ENCODE measurements at places on chromosomes 2 and 18. TPM values are rescaled to one million over a fixed set of nuclear protein-coding genes. Genes with fewer than 3 reads are reported as not detected.

Gene KIF3C
- total RNA-seq = 9.2 TPM

Gene SGPP2
- 14.8 TPM for total RNA-seq

Gene RAB6C
- 0.23 TPM for total RNA-seq

Gene SEPTIN10
- total RNA-seq = 58.6 TPM

Gene G6PC2
- total RNA-seq = 0.23 TPM

Gene SLC4A5
- total RNA-seq = 8.4 TPM

Gene GFPT1
- total RNA-seq = 26.3 TPM

Gene ANKRD36B
- total RNA-seq = 75.7 TPM

Gene MGAT5
- total RNA-seq = 47.5 TPM

Gene NETO1
- 0.29 TPM for total RNA-seq

Gene GPR155
- total RNA-seq = 10.5 TPM

Gene CSRNP3
- 12.8 TPM for total RNA-seq

Gene SRD5A2
- total RNA-seq = 0.06 TPM

Gene RGPD3
- 0.29 TPM for total RNA-seq

Gene KDSR
- 27.6 TPM for total RNA-seq

Gene FRZB
- 7.8 TPM for total RNA-seq

Gene EMILIN2
- 23.2 TPM for total RNA-seq

Gene CGREF1
- total RNA-seq = 3.6 TPM

Gene KCNF1
- 0.70 TPM for total RNA-seq

Gene UGT1A10
- not detected for total RNA-seq

Gene IL1F10
- total RNA-seq = not detected

Gene UGT1A8
- total RNA-seq = not detected

Gene PDE11A
- 3.9 TPM for total RNA-seq

Gene ABCG8
- 1.4 TPM for total RNA-seq

Gene ALK
- 0.29 TPM for total RNA-seq

Gene AFF3
- 52.7 TPM for total RNA-seq

Gene MYO5B
- total RNA-seq = 27.9 TPM

Gene DSG1
- 0.06 TPM for total RNA-seq

Gene SOWAHC
- total RNA-seq = 18.5 TPM

Gene POTEE
- not detected for total RNA-seq

Gene GPR17
- 0.18 TPM for total RNA-seq

Gene AGXT
- total RNA-seq = not detected

Gene TSGA10
- 14.7 TPM for total RNA-seq

Gene MROH2A
- total RNA-seq = 0.53 TPM

Gene MOGAT1
- not detected for total RNA-seq

Gene CRACDL
- 4.6 TPM for total RNA-seq

Gene LYPD6B
- 13.0 TPM for total RNA-seq

Gene ACKR3
- 33.7 TPM for total RNA-seq

Gene SPATA3
- total RNA-seq = not detected

Gene THSD7B
- total RNA-seq = 6.5 TPM

Gene CCDC85A
- total RNA-seq = 4.2 TPM

Gene CCL20
- 1.3 TPM for total RNA-seq

Gene ACTG2
- 2.6 TPM for total RNA-seq

Gene DNAH7
- total RNA-seq = 10.6 TPM

Gene REG3A
- total RNA-seq = not detected

Gene KIF1A
- 10.5 TPM for total RNA-seq

Gene REG1B
- not detected for total RNA-seq
